ENCODE measurements at places on chromosomes 16 and 17.
A peak's percentile ranks its signal among the peaks of the same experiment; 100 is the strongest.

GRCh38 chr17:77602062-77602746, 356.3 kb upstream of the TNRC6C start:
- peaks cover 11% of the 10 kb centered on the region for H3K4me1 ChIP-seq
- H3K36me3 ChIP-seq, result no peaks in the 10 kb centered on the region
- peaks cover 5% of the 10 kb centered on the region for H3K27me3 ChIP-seq
- no peak overlapping the region for H3K4me3 ChIP-seq
- no peak overlapping the region for H3K27ac ChIP-seq

DNA sequence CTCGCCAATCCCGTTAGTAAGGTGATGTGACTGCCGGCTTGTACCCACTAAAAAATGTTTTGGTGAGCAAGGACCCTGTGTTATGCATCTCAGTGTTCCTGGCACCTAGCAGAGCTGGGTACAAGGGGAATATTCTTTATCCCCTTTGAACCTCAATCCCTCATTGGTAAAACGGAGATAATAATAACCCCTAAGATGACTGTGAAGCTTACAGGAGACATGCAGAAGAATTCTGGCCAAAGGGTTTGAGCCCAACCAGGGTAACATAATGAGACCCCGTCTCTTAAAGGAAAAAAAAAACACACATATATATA, 896 bp downstream of the GGA2 start:
- no peaks in the 10 kb centered on the region for H3K27me3 ChIP-seq
- H3K4me3 ChIP-seq, result peak overlapping the region; percentile 69
- H3K4me1 ChIP-seq, result peaks cover 32% of the 10 kb centered on the region
- H3K27ac ChIP-seq, result no peak overlapping the region
- no peak for DNase-seq

DNA sequence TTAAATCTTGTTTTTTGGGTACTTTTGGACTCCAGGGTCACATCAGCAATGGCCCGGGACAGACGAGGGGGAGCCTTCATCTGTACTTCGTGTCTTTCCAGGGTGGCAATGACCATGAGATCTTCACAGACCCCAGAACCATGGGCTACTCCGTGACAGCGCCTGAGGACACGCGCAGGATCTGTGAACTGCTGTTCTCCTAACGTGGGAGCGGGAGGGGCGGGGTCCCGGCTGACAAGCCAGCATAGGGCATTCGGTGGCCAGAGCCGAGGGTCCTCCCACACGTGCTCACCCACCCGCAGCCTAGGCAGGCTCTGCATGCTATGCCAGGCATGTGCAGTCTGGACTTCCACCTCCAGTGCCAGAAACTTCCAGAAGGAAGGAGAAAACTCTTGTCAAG, 21.2 kb downstream of the CARHSP1 start:
- DNase-seq, result no peak
- H3K36me3 ChIP-seq, result peaks cover 18% of the 10 kb centered on the region
- peaks cover 31% of the 10 kb centered on the region for H3K4me1 ChIP-seq
- no peak overlapping the region for H3K27ac ChIP-seq

DNA sequence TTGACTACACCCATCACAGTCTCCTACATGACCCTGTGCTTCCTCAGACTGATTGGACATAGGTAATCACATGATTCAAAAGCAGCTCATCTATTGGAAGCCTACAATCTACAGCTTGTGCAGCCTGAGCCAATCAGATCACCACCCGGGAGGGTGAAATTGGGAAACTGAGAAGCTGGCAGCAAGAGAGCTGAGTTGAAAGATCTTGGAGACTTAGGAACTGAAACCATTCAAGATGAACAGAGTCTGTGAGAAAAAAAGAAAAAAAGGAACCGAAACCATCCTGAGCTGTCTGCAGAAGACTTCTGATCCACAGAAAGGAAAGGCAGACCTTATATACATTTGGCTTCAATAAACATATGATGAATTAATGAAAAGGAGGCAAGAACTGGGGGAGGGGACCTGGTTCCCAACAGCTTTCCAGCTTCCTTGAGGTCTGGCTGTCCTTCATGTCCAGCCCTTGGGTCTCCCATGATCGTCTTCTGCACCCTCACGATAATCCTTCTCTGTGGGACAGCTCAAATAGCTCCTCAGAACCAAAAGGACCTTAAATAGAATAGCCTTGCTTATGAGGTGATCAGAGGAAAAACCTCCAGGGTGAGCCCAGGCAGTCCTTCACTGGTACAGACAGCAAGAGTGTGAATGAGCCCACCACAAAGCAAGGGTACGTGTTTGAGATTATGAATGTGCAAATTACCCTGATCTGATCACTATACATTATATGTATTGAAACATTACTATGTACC, 32.6 kb downstream of the PLXDC1 start:
- peaks cover 5% of the 10 kb centered on the region for H3K4me1 ChIP-seq
- peaks cover 14% of the 10 kb centered on the region for H3K27me3 ChIP-seq
- H3K4me3 ChIP-seq, result no peak overlapping the region
- DNase-seq, result no peak

DNA sequence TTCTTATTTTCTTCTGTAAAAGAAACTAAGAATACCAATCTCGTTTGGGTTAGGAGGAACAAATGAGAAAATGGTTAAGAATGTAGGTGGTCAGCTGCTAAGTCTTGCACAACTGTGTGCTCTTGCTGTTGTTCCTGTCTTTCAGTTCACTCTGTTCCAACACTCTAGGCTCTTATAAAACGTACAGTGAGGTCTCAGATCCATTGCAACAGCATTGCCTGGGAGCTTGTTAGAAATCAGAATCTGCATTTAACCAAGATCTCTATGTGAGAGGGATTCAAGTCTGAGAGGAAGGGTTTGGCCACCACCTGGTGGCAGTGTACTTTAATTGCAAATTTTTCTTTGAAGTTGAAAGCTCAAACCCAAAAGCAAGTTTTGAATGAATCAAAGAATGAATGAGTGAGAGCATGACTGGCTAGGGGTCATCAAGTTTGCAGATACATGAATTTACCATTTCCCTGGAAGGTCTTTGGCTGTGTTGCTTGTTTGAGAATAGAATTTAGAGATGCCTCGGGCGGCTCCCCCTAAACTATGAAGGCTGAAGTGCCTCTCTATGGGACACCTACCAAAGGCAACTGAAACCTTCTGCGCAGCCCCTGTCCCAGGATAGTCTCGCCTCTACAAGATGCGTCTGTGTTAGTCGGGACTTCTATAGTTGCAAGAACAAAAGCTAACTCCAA, 2.5 kb downstream of the ALOX15B start:
- H3K4me1 ChIP-seq, result peaks cover 7% of the 10 kb centered on the region
- no peak overlapping the region for H3K27ac ChIP-seq
- H3K36me3 ChIP-seq, result no peaks in the 10 kb centered on the region
- no peak overlapping the region for H3K4me3 ChIP-seq
- DNase-seq, result peak; percentile 47

DNA sequence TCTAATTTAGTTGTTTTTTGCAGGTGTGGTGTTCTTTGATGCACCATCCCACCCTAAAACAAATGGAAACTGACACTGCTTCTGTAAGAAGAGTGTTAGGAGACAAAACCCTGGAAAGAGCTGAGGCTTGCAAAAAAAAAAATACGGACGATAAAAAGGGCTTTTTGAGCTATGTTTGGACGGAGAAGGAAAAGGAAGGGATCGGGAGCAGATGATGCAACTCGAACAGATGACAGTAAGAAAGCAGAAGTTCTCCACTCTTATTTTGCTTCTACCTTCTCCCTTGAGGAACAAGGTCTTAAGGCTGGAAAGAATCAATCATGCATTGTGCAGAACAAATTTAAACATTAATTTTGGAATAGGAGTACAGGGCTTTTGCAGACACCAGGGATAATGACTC, 136.7 kb downstream of the MAF start:
- H3K27me3 ChIP-seq, result no peaks in the 10 kb centered on the region
- no peak overlapping the region for H3K27ac ChIP-seq
- H3K4me3 ChIP-seq, result no peak overlapping the region
- no peaks in the 10 kb centered on the region for H3K36me3 ChIP-seq
- no peak for DNase-seq

- no peaks in the 10 kb centered on the region for H3K27me3 ChIP-seq
- no peak overlapping the region for H3K27ac ChIP-seq
- H3K4me3 ChIP-seq, result no peak overlapping the region
- peaks cover 9% of the 10 kb centered on the region for H3K36me3 ChIP-seq
- no peak for DNase-seq
- H3K4me1 ChIP-seq, result no peaks in the 10 kb centered on the region
Measured at GRCh38 chr16:71855937-71856662, 10.3 kb downstream of the ATXN1L start.

GRCh38 chr17:19868079-19868395, 301 bp upstream of the ULK2 start:
- DNase-seq, result no peak
- H3K4me1 ChIP-seq, result peaks cover 8% of the 10 kb centered on the region
- peak overlapping the region; percentile 86 for H3K4me3 ChIP-seq

- H3K27me3 ChIP-seq, result no peaks in the 10 kb centered on the region
- no peaks in the 10 kb centered on the region for H3K4me1 ChIP-seq
- H3K4me3 ChIP-seq, result no peak overlapping the region
Measured at GRCh38 chr17:81082177-81083073, 47.5 kb downstream of the BAIAP2 start.

- no peak overlapping the region for H3K4me3 ChIP-seq
- no peak for DNase-seq
- H3K27me3 ChIP-seq, result no peaks in the 10 kb centered on the region
- H3K36me3 ChIP-seq, result no peaks in the 10 kb centered on the region
- no peak overlapping the region for H3K27ac ChIP-seq
Measured at GRCh38 chr16:66372898-66373155, 6.3 kb downstream of the CDH5 start.

GRCh38 chr17:74391771-74392170, 24.5 kb downstream of the GPR142 start:
- DNase-seq, result no peak
- H3K36me3 ChIP-seq, result no peaks in the 10 kb centered on the region
- no peak overlapping the region for H3K4me3 ChIP-seq
- H3K27me3 ChIP-seq, result no peaks in the 10 kb centered on the region
- no peak overlapping the region for H3K27ac ChIP-seq

DNA sequence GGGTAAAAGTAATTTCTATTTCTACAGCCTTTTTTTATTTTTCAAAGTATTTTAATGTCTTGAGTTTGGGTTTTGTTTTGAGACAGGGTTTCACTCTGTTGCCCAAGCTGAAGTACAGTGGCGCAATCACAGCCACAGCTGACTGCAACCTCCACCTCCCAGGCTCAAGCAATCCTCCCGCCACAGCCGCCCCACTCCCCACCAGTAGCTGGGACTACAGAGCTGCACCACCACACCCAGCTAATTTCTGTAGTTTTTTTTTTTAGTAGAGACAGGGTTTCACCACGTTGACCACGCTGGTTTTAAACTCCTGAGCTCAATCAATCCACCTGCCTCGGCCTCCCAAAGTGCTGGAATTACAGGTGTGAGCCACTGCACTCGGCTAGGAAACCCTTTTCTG, 44.0 kb downstream of the TUBD1 start:
- H3K27me3 ChIP-seq, result no peaks in the 10 kb centered on the region
- H3K4me1 ChIP-seq, result peaks cover 35% of the 10 kb centered on the region
- H3K27ac ChIP-seq, result no peak overlapping the region

DNA sequence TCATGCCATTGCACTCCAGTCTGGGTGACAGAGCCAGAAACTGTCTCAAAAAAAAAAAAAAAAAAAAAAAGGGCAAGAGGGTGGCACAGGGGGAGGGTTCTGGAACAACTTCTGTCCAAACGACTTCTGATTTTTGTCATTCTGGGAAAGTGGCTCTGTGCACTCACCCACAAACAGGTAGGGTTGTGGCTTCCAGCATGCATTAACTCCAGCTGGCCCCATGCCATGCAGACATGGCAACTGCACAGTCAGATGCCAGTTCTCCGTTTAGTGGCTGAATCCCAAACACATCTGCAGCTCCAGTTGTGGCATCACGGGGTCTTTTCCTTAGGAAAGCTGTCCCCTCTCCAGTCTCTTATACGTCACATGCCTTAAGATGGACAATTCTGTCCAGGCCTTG, 30.3 kb downstream of the B4GALNT2 start:
- H3K27ac ChIP-seq, result no peak overlapping the region
- no peak overlapping the region for H3K4me3 ChIP-seq
- H3K4me1 ChIP-seq, result peaks cover 2% of the 10 kb centered on the region
- no peak for DNase-seq

DNA sequence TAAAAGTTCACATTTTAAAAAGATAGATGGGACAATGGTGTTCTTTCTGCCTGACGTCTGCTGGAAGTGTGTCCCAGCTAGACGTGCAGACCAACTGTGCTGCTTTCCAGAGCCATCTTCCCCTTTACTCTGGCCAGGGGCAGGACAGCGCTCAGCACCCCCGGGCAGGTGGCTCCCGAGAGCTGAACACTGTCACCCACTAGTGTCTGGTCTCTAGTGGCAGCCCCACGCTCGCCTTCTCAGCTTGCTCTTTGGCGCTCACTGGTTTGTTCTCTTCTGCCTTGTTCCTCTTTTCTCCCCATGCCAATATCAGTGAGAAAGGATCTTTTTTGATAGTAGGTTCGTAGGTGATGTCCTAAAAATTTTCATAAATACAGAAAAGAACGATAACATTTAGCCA, 25.7 kb downstream of the ZC3H18 start:
- H3K27me3 ChIP-seq, result no peaks in the 10 kb centered on the region
- no peak for DNase-seq
- no peaks in the 10 kb centered on the region for H3K4me1 ChIP-seq
- H3K27ac ChIP-seq, result no peak overlapping the region
- H3K4me3 ChIP-seq, result no peak overlapping the region
- peaks cover 23% of the 10 kb centered on the region for H3K36me3 ChIP-seq

GRCh38 chr17:17401271-17401781, 75.5 kb upstream of the MED9 start:
- no peak overlapping the region for H3K27ac ChIP-seq
- H3K36me3 ChIP-seq, result no peaks in the 10 kb centered on the region
- H3K4me3 ChIP-seq, result no peak overlapping the region
- H3K27me3 ChIP-seq, result peaks cover 5% of the 10 kb centered on the region
- peaks cover 13% of the 10 kb centered on the region for H3K4me1 ChIP-seq

GRCh38 chr16:25089351-25089750, 22.2 kb upstream of the LCMT1 start:
- no peak overlapping the region for H3K27ac ChIP-seq
- H3K4me1 ChIP-seq, result no peaks in the 10 kb centered on the region
- DNase-seq, result no peak

- H3K4me1 ChIP-seq, result peaks cover 10% of the 10 kb centered on the region
- no peak for DNase-seq
- H3K36me3 ChIP-seq, result peaks cover 36% of the 10 kb centered on the region
- H3K27me3 ChIP-seq, result no peaks in the 10 kb centered on the region
- H3K4me3 ChIP-seq, result no peak overlapping the region
- no peak overlapping the region for H3K27ac ChIP-seq
Measured at GRCh38 chr17:41865596-41865893, 322 bp upstream of the KLHL11 start.

Data from astrocyte (in vitro differentiated cells and primary cell).